ENCODE measurements at places on chromosomes 5 and 9.

DNA sequence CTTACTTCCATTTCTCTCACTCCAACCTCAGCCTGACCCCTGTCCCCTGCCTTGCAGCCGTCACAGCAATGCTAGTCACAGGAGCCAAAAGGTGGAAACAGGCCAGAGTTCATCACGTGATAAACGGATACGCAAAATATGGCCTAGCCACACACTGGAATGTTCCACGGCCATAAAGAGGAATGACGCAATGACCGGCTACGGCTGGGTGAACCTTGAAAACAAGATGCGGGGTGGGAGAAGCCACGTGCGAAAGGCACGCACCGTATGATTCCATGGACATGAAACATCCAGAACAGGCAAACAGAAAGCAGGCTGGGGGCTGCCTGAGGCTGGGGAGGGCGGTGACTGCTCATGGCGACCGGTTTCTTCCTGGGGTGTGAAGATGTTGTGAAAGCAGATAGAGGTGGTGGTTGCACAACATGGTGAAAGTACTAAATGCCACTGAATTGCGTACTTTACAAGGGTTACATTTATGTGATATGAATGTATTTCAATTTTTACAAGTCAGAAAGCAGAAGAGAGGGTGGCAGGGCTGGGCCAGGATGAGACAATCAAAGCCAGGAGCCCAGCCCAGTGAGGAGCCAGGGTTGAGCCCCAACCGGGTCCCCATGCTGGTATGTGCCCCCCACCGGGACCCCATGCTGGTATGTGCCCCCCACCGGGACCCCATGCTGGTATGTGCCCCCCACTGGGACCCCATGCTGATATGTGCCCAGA is 117.8 kb upstream of the SARDH start:
- no peak for DNase-seq

DNA sequence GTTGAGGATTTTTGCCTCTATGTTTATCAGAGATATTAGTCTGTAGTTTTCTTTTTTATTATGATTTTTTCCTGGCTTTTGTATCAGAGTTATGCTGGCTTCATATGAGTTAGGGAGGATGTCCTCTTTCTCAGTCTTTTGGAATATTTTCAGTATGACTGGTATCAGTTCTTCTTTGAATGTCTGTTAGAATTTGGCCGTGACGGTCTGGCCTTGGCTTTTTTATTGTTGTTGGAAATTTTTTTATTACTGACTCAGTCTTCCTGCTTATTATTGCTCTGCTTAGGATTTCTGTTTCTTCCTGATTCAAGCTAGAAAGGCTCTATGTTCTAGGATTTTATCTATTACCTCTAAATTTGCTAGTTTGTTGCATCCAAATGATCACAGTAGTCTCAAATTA is 421.9 kb downstream of the CDH10 start:
- DNase-seq, result no peak

- no peak for DNase-seq
Measured at GRCh38 chr9:131714821-131715220, 25.1 kb downstream of the RAPGEF1 start.

DNA sequence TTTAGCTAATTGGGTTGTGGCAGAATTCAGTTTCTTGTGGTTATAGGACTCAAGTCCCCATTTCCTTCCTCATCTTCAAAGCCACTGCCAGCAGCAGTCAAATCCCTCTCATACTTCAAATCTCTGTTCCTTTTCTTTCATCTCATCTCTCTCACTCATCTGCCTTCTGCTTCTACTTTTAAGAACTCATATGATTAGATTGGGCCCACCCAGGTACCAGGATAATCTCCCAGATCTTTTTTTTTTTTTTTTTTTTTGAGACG is 8.0 kb upstream of the REEP5 start:
- DNase-seq, result peak; percentile 71

DNA sequence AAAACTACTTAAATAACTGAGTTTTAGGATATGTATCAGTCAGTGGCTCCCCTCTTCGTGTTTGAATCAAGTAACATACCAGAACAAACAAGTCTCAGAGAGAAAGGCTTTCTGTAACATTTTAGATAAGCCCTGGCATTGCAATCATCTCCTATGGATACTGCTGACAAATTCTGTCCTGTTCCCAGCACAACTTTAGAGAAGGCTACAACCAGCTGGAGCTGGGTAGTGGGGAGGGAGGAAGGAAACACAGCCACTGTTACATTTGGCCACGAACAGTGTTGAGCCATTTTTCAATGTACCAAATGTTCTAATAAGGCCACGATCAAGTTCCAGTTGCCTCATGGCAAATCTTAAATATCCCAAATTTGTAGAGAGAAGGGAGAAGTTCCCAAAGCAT is 511.8 kb upstream of the WWC1 start:
- no peak for DNase-seq

DNA sequence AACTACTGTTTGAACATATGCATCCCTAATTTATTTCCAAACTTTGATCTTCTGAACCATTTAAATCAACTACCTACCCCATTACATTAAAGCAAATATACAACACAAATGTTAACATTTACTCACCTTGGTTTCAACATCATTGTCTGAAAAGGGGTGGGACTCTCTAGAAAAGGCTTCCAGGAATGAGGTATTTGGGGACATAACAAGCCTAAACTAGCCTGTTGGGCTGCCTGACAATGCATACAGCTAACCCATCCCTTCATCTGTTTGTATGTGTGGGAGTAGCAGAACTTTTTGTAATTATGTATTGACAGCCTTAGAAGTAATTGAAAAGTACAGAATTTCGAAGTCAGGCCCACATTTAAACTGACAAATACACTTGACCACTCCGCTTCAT is 2225.9 kb upstream of the C9orf72 start:
- DNase-seq, result no peak

DNA sequence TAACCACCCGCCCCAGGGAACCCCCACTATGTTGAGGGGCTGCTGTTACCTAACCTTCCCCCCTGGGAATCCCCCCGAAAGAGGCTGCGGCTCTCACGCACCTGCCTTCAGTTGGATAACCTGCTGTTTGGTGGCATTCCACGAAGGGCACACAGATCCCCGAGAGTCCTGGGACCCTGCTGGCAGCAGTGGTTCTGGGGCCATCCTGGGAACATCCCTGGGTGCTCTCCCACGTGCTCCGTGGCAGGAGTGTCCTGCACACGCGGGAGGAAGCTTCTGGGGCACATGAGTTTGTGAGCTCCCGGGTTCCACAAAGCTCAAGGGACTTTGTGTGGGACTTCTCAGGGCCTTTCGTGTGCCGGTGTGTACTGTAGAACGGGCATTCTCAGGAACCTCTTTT is 102.3 kb downstream of the RXRA start:
- DNase-seq, result no peak

GRCh38 chr5:180172447-180173197 is 36.4 kb downstream of the RASGEF1C start:
- DNase-seq, result no peak

DNA sequence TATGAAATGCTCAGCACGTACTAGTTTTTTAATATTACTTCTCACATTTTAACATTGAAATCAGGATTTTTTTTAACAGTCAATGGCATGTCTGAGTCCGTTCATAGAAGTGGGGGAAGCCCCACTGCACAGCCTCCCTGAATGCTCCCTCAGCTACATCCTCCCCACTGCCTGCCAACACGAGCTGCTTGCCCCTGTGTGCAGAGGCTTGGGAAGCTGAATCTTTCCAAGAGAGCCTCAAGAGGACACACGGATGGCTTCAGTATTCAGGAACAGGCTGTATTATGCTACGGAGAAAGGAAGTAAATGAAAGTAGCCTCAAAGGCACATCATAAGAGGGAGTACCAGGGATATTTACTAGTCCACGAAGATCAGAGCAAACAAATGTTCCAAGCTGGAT is 248.7 kb downstream of the SPOCK1 start:
- no peak for DNase-seq

- no peak for DNase-seq
Measured at GRCh38 chr5:68817632-68818031, 276.2 kb upstream of the SLC30A5 start.

DNA sequence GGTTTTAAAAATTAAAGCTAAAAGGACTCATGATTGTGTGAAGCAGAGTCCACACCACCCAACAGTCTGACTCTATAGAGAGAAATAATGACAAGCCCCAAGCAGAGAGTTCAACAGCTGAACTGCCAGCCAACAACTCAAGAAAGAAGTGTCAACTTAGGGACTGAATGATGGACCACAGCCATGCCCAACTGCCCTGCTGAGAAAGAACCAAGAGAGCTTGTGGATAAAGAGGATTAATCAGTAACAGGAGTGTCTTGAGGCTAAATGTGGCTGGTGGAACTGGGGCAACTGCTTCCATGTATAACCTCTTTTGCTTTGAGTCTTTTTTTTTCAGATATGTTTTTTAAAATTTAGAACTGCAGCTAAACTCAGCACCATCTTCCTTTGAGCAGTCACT is 109.3 kb downstream of the HSD17B3 start:
- DNase-seq, result no peak

- DNase-seq, result peak; percentile 16
Measured at GRCh38 chr9:136117916-136118319, 757 bp downstream of the TMEM250 start.

- DNase-seq, result no peak
Measured at GRCh38 chr5:102845041-102845440, 89.9 kb downstream of the PAM start.

DNA sequence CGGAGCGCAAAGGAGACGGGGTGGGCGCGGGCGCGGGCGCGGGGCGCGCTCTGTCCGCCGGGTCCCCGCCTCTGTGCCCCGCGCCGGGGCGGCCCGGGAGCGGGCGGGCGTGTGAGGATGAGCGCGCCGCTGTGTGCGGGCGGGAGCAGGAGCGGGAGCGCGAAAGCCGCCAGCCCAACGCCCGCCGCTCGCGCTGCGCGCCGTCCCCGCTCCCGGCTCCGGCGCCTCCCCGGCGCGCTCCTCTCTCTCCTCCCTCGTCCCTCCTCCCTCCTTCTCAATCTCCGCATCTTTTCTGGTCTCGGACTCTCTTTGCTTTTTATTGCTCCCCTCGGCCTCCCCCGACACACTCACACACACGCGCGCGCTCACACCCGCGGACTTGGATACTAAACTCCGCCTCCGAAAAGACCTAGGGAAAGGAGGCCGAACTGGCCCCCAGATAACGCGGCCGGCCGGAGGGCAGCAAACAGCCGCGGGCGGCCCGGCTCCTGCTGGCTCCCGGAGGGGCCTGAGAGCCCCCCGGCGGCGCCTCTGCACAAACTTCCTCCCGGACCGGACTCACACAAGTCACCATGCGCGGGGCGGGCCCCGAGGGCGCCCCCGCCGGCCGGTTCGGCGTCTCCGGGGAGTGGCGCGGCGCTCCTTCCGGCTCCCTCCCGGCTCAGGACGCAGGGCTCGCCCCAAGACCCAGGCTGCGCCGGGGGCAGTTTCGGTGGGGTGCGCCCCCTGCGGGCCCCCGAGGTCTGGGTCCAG is at the start of gene FIBCD1:
FIBCD1 (minus strand) TSS at position 596 of the 753 bp plus-strand sequence. CDS start 640 bp downstream, outside the sequence.
- peak; percentile 41 for DNase-seq

DNA sequence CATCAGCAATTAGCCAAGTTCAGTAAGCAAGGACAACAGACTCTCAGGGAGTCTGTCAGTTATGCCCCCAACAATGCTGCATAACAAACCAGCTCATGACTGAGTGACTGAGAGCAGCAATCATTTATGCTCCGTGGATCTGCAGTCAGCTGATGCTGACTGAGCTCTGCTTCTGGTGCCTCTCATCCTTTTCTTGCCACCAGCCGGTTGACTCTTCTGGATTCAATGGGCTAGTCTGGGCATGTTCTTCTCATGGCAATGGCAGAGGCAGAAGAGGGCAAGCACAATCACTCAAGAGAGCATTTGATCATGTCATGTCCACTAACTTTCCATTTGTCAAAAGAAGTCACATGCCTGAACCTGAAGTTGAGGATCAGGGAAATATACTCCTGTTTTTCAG is 157.0 kb upstream of the NTRK2 start:
- no peak for DNase-seq

- no peak for DNase-seq
Measured at GRCh38 chr5:135999406-136000139, 29.2 kb upstream of the TGFBI start.

- DNase-seq, result no peak
Measured at GRCh38 chr5:73307645-73308355, 134.8 kb downstream of the TMEM174 start.

- DNase-seq, result peak; percentile 34
Measured at GRCh38 chr5:139611703-139612584, 36.2 kb upstream of the CXXC5 start.

- DNase-seq, result no peak
Measured at GRCh38 chr9:85483208-85483607, 258.5 kb downstream of the AGTPBP1 start.

DNA sequence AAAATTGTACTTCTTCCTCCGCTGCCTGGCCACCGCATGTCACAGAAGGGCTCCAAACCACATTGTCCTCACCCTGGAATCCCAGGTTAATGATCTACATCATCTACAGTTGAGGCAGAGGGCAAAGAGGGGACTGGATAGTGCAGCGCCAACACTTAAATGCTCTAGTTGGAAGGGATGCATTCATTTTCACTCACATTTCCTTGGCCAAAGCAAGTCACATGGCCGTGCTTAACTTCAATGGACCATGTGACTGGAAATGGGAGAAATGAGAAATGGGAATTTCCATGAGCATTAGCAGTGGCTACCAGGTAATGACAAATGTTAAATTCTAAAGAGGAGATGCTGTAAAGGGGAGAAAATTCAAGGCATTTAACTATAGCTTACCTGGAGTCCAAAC is 13.3 kb upstream of the GNAQ start:
- no peak for DNase-seq

DNA sequence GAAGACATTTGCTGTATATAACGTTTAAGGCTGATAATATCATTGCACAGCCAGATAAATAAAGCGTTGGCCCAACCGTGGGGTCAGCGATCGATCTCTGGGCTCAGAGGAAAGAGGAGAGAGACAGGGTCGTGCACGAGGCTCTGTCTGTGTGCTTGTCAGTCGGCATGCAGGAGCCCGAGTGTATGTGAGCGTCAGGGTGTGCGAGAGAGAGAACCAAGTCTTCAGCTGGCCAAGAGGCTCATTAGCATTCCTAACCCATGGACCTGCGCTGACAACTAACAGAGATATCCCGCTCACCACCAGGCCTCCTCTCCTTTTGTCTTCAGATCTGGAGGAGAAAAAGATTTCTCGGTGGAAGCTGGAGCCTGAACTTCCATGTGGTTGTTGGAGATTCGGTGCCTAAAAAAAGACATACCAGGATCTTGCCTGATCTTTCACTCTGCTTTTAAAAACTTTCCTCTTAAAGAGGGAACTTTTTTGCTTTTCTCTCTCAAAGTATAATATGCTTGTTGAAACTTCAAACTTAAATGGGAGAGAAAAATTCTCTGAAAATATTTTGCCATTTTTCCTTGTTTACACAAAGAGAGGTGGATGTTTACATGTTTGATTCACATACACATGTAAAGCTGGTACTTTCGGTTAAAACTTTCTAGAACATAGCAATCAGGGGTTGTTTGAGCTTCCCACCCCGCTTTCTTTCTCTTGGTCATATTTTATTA is 16.5 kb downstream of the NR2F1 start:
- DNase-seq, result no peak
